ENCODE measurements at places on chromosomes 13 and 19. TPM values are rescaled to one million over a fixed set of nuclear protein-coding genes. Genes with fewer than 3 reads are reported as not detected.

Gene PABPC3
- 0.15 TPM for total RNA-seq

Gene NUP62
- total RNA-seq = 28.1 TPM

Gene PSG2
- 0.50 TPM for total RNA-seq

Gene S1PR4
- total RNA-seq = not detected

Gene TMEM38A
- 5.6 TPM for total RNA-seq

Gene IGFL1
- not detected for total RNA-seq

Gene NLRP5
- total RNA-seq = not detected

Gene C19orf85
- not detected for total RNA-seq

Gene TMEM238
- 0.58 TPM for total RNA-seq

Gene ENOX1
- 1.6 TPM for total RNA-seq

Gene ZNF135
- 6.1 TPM for total RNA-seq

Measured in smooth muscle cell of trachea (primary cell).